Neural crest cell (in vitro differentiated cells): ENCODE measurements at places on chromosomes 4 and X. TPM values are rescaled to one million over a fixed set of nuclear protein-coding genes. Genes with fewer than 3 reads are reported as not detected.

The MAOB gene
- 0.93 and 0.98 TPM in 2 replicates for total RNA-seq

The TRIM75 gene
- not detected in 2 replicates for total RNA-seq

The CXorf51B gene
- total RNA-seq = not detected in 2 replicates

DNA sequence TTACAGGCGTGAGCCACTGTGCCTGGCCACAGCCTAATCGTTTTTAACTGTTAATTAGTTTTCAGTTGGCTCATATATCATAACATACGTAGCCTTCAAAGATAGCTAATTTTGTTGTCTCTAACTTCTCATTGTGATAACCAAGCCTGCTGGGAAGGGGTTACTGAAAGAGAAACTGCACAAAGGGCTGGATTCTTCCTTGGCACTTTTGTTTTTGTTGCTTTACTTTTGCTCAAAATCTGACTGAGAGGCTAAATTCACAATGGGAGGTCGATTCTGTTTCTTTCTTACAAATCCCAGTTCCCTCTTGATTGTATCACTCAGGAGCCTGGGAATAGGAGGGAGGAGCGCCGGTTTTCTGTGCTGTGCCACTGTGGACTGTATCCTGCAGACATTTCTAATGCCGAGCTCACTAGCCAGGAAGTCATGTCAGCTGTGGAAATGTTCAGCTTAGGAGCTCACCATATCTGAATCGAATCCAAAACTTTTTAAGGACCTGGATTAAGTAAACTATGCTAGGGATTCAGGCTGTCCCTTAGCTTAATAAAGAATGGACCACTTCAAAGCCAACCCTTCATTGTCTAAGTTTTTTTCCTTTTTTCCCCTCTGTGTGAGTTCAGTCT lies 120.5 kb upstream of the FAT1 start:
- DNase-seq = no peak

DNA sequence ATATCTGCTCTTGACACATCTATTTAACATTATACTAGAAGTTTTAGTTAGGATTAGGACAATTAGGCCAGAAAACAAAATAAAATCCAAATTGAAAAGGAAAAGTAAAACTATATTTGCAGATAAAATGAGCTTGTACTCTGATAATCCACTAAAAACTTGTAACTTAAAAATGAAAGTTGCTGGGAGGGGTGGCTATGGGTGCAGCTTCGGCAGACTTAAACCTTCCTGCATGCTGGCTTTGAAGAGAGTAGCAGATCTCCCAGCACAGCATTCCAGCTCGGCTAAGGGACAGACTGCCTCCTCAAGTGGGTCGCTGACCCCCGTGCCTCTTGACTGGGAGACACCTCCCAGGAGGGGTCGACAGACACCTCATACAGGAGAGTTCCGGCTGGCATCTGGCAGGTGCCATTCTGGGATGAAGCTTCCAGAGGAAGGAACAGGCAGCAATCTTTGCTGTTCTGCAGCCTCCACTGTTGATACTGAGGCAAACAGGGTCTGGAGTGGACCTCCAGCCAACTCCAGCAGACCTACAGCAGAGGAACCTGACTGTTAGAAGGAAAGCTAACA lies 2379.9 kb downstream of the ARAP2 start:
- no peak for DNase-seq

The PAGE1 gene
- not detected in 2 replicates for total RNA-seq

The IL1RAPL2 gene
- total RNA-seq = 0.50 and 0.58 TPM in 2 replicates

- no peak for DNase-seq
Measured at GRCh38 chrX:72208126-72208800, 26.7 kb downstream of the PIN4 start.

The CCDC158 gene
- not detected in 2 replicates for total RNA-seq

- no peak for DNase-seq
Measured at GRCh38 chr4:36128689-36129088, 115.6 kb downstream of the ARAP2 start.

GRCh38 chr4:72387959-72388358 lies 181.1 kb downstream of the ADAMTS3 start:
- DNase-seq = no peak

DNA sequence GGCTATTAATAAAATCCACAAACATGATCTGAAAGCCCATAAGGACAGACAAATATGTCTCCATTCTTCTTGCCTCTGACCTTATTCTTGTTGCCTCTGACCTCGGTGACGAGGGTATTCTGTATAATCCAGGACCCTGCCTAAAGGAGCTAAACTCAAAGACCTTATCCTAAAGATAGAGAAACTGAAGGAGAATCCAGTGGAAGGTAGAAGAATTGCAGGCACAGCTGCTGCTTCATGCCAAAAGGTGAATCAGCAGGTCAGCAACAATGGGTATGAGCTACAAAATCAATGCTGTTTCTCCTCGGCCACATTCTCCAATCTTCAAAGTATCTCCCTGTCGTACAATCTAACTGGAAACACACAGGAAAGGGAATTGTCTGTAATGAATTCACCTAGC lies 71.4 kb downstream of the INTS6L start:
- DNase-seq = no peak

The SRPX2 gene
- 0.30 and 0.35 TPM in 2 replicates for total RNA-seq

The SERPINA7 gene
- not detected in 2 replicates for total RNA-seq

DNA sequence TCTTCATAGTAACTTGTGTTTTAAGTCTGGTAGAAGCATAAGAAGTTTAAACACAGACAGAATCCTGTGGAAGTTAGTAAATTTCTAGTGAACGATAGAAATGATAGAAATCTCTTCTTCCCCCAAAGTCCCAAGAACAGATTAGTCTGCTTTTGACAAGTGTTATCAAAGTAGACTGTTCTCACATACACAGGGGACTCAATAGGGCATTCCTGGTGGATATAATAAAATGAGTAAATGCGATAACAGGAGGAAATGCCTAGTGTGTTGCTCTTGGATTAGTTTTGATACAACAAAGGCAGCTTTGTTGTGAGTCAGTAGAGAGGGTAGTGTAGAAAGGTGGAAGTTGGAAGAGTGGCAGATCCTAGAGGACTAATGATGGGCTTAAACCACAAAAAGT lies 43.5 kb downstream of the CLCN3 start:
- no peak for DNase-seq

The XKRX gene
- 0.41 and 0.51 TPM in 2 replicates for total RNA-seq

GRCh38 chrX:139077281-139078250 lies 366.0 kb upstream of the FGF13 start:
- DNase-seq = no peak

DNA sequence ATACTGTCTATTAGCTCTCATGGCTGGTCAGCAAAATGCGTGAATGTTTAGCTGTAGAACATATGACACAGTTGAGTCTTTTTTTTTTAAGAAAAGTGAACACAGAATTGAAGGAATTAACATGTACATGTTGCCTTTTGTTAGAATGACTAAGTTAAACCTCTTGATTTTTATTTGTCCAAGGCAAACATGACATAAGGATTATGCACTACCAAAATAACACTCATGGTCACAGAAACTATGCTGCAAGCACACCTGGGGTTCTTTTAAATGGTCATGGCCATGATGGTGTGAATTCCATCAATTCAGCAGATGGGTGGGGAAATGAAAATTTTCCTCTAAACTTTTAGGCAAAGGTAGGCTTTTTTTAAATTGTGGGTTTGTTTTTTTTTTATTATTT lies 80.1 kb upstream of the CXCL13 start:
- no peak for DNase-seq

DNA sequence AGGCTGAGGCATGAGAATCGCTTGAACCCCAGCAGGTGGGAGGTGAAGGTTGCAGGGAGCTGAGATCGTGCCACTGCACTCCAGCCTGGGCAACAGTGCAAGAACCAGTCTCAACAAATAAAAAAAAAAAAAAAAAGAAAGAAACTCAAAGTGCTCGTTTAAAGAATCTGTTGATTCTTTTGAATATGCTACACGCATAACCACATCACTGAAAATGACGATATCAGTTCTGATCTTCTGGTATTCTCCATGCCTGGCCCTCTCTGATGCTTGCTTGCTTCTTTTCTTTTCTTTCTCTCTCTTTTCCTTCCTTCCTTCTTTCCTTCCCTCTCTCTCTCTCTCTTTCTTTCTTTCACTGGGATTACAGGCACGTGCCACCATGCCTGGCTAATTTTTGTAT lies 7.3 kb downstream of the AVPR2 start:
- DNase-seq = no peak

DNA sequence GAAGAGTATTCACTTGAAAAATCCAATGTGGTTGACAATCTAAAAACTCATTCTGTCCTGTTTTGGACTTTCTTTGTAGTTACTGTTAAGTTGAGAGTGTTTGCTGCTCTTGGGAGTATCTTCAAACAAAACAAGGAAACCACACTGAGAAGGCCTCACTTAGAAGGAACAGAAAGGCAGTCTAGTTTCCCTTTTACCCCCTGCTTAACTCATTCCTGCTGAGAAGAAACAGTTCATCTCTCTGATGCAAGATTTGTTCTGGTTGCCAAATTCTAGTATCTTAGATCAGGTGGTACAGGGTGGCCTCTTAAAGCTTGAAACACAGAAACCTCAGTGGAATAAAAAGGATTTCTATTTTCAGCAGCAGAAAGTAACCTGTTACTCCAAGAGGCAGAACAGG lies 41.4 kb downstream of the GUCY2F start:
- DNase-seq = no peak

The DCAF4L1 gene
- 0.20 and 0.26 TPM in 2 replicates for total RNA-seq

DNA sequence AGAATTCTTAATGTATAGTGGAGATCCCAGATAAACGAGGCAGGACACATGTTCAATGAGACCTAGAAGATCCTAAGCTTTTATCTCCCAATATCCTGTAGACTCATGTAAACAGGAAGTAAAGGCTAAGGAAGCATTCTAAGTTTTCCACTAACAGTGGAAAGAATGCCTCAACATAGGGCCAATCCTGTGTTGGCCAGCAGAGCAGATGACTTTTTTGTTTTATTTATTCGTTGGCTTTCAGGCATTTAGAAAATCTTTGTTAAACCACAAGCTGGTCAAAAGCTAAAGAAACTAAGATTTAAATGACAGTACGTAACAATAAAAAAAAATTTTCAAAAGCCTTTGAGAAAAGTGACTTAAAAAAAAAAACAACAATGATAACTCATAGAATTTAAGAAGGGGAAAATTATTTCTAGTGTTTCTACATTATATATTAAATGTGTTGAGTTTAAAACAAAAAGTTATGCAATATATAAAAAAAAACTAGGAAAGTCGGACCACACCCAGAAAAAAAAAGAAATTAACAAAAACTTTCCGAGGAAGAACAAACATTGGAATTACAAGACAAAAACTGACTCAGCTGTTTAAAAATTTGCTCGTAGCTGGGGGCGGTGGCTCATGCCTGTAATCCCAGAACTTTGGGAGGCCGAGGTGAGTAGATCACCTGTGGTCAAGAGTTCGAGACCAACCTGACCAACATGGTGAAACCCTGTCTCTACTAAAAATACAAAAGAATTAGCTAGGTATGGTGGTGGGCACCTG lies 759.3 kb downstream of the FSTL5 start:
- DNase-seq = no peak

DNA sequence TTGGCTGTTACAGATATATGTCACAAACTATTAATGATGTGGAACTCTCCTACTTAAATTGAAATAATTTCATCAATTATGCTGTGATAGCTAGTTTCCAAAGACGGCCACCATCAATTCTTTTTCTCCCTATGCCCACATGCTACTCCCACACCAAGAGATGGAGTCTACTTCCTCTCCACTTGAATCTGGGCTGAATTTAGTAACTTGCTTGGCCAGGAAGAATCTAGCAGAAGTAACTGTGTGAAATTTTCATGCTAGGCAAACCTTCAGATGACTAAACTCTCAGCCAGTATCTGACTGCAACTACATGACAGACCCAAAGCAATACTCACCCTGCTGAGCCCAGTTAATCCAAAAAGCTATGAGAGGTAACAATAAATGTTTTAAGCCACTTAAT lies 3.2 kb downstream of the SEPSECS start:
- no peak for DNase-seq

DNA sequence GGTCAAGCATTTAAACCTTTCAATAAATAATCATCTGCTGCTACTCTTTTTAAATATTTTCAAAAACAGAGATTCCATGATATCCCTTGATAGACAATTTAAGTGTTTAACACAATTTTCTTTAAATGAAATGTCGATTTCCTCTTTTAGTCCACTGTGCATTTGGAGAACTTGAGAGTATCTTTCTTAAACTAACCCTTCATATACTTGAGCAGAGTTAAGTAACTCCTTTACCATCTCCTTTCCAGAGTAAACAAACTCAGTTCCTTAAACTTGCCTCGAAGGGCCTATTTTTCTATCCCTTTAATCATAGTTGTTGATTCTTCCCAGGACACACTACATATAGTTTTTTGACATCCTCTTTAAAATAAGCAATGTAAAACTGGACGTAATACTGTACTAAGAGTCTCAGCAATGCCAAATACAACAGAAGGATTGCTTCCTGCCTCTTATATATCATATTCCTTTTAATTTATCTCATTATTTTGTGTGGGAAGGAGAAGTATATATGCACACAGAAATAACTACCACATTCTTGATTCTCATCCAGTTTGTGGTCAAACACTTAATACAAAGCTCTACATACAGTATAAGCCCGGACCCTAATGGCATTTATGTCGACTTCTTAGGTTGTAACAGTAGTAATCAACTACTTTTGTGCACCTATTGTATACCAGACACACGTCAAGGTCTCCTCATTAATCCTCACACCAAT lies 22.8 kb downstream of the RAB28 start:
- no peak for DNase-seq

DNA sequence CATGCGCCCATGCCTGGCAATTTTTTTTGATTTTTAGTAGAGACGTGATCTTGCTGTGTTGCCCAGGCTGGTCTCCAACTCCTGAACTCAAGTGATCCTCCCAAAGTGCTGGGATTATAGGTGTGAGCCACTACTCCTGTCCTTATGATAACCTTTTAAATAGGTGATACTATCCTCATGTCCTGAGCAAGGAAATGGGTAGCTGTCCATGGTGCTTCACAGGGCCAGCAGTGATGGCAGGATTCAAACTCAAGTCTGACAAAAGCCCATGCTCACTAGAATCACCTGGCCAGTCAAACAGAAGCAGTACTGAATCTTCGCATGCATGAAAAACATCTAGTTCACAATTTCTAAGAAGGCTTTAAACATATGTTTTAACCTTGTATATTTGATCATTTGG lies 235.1 kb downstream of the NR3C2 start:
- no peak for DNase-seq

GRCh38 chr4:119604266-119604665 lies 24.3 kb downstream of the PDE5A start:
- DNase-seq = no peak

DNA sequence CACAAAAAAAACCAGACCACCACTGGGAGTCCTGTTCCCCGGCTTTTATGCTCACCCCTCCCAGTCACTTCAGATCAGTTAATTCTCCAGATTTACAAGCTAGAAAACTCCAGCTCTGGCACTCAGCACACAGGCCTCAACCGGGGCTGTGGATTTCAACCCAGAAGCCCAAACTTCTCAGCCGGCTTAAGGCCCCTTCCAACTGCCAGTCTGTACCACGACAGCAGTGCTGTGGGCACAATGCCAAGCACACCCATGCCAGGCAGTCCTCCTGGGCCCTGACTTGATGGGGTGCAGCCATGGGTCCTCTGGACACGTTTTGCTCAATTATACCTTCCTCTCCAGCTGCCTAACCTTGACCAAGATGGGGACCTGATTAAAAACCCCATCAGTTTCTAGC lies 12.2 kb downstream of the SOD3 start:
- no peak for DNase-seq

DNA sequence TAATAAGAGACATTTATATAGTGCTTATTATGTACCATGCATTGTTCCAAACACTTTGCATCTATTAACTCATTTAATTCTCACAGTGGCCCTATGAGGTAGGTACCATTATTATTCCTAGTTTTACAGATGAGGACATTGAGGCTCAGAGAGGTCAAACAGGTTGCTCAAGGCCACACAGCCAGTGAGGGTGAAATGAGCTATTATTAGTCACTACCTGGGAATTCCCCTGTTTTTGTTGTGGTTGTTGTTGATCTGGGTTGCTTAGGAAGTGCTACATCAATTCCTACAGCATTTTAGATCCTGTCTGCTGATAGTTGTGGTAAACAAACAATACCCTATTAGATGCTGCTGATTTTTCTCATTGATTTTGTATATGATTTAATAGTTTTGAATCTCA lies 41.2 kb downstream of the APLN start:
- DNase-seq = no peak
